Ascending aorta (tissue), 2 donors: ENCODE measurements at places on chromosomes 2 and 18. TPM values are rescaled to one million over a fixed set of nuclear protein-coding genes. Genes with fewer than 3 reads are reported as not detected.

DNA sequence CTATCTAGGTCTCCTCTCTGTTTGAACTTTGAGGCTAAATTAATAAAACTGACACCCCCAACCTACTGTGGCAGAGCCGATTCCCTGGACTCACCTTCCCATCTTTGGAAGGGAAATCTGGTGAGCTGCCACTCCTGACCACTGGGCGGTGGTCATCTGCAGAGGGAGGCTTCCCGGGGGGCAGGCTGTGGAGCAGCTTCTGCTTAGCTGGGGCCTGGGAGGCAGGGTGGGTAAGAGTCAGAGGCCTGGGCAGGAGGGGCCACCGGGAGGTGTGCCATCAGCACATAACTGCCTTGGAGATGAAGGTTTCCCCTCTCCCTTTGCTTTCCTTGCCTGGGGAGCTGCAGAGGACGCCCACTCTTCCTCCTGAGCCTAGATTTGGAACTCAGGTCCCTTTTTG is 2.3 kb upstream of the NPPC start:
- DNase-seq: peak; percentile 44

TEX44 gene
- total RNA-seq: not detected

EML6 gene
- total RNA-seq: not detected

CPO gene
- not detected for total RNA-seq

DNA sequence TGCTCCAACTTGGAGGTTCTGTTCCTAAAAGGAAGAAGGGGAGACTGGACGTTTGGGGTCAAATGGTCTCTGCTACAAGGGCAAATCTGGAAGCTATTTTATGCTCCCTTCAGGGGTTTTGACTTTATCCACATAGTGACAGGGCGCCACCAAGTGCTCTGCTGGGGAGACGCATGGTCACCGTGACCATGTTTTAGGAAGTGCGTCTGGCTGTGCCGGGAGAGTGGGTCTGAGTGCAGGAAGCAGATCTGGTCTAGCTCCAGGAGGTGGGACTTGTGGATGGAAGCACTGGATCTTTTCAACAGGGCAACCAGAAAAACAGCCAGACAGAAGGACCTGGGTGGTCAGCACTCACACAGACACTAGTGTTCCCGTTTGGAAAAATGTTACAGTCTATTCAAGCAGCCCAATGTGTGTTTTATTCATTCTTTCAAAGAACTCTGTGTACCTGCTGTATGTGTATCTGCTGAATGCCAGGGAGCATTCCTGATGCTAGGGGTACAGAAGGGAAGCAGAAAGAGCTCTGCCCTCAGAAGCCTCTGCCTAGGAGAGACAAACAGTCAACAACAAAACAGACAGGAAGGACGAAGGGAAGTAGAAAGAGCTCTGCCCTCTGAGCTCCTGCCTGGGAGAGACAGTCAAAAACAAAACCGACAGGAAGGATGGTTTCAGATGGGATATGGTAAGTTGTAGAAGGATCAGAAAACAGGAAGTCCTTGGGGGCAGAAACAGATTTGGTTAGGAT is 14.3 kb downstream of the IMPA2 start:
- no peak for DNase-seq

DNA sequence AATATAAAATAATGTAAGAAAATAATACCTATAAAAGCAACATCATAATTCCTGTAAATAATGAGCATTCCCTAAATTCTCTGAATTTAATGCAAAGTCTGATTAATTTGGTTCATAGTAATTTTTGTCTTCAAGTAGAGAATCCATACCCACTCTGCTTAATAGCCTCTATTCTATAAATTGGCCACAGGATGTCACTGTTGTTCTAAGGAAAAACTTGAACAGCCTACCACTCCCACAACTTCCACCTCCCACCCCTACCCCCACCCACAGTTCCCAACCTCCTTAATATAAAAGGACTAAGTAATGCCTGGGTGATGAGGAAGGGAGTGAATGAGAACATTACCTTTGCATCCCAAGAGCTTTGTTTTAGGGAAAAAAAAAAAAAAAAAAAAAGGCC is 27.2 kb upstream of the BBS5 start:
- DNase-seq: no peak

DNA sequence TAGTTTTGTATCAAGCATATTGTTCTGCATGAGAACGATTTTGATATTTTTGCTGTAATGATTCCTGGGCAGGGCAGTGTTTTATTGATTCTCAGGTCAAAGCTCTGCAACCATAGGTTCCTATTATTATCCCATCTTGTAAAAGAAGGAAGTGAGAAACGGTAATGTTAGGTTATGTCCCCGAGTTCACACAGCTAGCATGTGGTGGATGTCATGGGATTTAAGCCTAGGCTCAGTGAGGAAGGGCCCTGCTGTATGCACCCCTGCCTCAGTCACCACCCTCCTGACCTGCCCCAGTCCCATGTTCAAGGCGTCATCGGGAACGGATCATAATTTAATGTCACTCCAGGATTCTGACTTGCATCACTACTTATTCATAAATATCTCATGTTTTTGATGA is 10.7 kb downstream of the ACP1 start:
- no peak for DNase-seq

POMC gene
- 18.6 TPM for total RNA-seq

DNA sequence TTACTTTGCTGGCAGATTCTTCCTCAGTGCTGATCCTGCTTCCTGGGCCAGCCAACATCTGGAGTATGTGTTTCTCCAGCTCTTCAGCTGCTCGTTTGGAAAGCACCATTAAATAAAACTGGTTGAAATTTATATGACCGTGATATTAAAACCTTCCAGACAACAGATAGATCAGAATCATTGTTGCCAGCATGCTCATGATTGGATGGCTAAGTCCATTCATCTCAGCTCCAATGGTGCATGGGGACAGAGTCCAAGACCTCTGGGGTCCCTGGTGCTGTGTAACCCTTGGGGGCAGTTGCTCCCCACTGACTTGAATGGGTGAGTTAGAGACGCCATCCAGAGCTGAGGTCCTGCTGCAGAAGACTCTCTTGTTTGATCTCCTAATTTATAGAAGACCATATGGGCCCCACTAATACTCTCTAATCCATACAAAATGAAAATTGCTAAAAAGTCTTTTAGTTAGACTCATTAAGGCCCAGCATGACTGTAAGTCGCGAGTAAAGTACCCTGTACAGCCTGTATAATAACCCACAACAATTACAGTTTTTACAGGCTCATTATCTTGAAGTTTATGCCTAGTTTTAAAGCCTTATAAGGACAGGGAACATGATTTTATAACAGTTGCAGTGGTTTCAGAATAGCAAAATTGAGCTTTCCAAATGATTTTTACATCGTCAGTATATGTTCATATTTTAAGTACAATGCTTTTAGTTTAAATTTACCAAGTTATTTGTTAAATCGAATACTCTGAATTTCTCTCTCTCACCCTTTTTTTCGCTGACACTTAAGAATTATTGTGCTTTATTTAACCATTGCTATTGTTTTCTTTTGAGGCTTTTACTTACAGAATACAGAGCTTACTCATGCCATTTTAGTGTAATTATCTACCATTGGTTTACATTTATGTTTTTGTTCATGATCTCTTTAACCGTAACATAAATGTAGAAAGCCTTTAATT is 60.0 kb downstream of the CABLES1 start:
- no peak for DNase-seq

DNA sequence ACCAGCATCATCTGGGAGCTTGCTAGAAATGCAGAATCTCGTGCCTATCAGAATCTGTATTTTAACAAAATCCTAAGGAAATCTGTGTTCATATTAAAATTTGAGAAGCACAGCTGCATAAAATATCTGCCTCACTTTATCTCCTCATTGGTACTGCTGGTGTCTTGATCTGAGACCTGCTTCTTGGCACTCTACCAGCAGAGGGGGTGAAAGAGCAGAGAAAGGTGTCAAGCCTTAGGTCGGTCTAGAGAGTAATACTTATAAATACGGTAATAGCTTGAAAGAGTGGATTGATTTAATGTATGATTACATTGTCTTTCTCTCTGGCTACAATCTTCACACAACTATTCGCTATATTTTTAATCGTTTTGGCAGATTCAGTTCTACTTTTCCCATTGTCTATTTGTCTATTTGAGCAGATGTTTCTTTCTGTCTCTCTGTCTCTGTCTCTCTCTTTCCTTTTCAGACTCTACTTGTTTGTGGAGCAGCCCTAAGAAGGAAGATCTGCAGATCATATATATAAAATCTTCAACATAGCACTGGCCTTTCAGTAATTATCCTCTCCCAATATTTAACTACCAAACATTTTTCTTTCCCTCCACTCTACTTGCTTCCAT is 1.7 kb upstream of the GCG start:
- no peak for DNase-seq

OTOS gene
- not detected for total RNA-seq
